ENCODE measurements at places on chromosomes 4 and X. TPM values are rescaled to one million over a fixed set of nuclear protein-coding genes. Genes with fewer than 3 reads are reported as not detected.

ADAMTS3 gene
- 11.1 TPM for total RNA-seq

MAGEA2B gene
- not detected for total RNA-seq

ANOS1 gene
- total RNA-seq, result 16.5 TPM

ENPP6 gene
- total RNA-seq, result not detected

TKTL1 gene
- total RNA-seq, result not detected
